ENCODE measurements at places on chromosomes 12 and 14.

- DNase-seq: no peak
Measured at GRCh38 chr12:2160043-2160442, 107.3 kb downstream of the CACNA1C start.

DNA sequence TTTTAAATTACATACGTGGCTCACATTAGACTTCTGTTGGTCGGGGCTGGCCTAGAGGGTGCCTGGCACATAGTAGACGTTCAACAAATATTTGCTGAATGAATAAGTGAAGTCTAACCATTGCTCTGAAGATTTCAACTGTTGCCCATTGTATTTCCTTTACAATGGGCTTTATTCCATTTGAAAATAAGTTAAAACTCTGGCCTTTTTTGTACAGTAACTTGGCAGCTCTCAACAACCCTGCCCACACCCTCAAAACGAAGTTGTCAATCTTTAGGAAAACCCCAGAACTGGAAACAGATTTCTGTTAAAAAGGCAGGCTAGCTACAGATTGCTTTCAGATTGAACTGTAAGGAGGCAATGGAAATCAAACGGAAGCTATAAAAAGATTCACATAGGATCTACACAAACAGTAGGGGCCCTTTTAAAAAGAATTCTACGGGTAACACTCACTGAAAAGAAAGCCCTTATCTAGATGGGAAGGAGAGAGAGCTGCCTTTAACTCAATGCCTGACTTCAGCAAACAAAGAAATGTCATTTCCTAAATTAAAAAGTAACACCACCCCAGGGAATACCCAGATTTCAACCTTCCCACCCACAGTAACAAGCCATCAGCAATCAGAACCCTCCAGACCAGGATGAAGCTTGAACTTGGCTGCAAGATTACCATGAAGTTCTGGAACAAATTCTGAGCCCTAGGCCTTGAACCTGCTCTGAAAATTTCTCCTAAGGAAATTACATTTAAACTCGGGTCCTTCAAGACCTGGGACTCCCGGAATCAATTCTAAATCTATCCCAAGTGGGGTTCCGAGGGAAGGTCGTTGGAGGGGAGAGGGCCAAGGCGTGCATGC lies 1.4 kb downstream of the WSB2 start:
- peak; percentile 71 for DNase-seq

- no peak for DNase-seq
Measured at GRCh38 chr14:74682169-74682952, 30.5 kb downstream of the AREL1 start.

- DNase-seq: no peak
Measured at GRCh38 chr12:19852100-19852855, 413.0 kb downstream of the AEBP2 start.

- no peak for DNase-seq
Measured at GRCh38 chr14:105148604-105149145, 19.9 kb downstream of the JAG2 start.

DNA sequence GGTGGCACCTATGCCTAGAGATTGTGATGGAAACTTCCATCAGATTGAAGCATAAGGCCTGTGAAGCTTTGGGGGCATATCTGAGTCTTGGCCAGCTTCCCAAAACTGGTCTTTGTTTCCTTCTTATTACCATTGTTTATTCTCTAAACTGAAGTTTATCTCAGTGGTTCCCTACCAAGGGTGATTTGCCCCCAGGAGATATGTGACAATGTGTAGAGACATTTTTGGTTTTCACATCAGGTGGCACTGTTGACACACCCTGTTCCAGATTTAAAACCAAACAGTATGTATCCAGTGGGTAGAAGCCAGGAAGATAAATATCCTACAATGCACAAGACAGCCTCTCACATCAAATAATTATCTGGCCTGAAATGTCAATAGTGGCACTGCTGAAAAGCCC lies 22.1 kb downstream of the RASSF9 start:
- DNase-seq: no peak

- DNase-seq: peak; percentile 39
Measured at GRCh38 chr14:93906341-93907329, 20.5 kb upstream of the FAM181A start.

- no peak for DNase-seq
Measured at GRCh38 chr12:92540782-92541423, 161.9 kb upstream of the PLEKHG7 start.

DNA sequence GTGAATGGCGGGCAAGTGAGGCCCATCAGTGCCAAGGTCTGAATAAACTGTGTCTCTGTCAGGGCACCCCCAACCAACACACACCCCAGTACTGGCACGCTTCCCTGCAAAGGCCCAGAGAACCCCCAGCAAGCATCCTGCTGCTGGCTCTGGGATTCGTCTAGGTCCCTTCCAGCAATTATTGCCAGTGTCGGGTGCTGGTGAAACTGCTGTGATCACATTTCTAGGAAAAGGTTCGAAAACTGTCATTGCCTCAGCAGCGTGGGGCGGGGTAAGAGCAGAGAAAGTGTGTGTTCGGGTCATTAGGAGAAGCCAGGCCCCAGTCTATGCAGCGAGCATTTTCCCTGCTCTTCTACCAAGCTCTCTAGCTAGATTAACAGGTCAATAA lies 2.5 kb downstream of the FAM222A start:
- DNase-seq: no peak

DNA sequence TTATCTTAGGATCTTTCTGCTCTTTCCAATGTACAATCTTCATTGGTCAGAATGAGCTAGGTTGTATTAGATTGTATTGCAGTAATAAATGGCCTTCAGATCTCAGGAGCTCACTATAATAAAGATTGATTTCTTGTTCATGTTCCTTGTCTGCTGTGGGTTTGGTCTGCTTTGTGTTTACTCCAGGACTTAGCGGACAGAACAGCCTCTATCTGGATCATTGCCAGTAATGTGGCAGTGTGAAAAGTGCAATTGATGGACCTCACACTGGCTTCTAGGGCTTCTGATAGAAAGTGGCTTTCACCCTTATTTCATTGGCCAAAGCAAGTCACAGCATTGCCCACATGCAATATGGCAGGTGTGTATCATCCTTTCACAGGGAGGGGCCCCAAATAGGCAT lies 81.2 kb downstream of the BTG1 start:
- no peak for DNase-seq

DNA sequence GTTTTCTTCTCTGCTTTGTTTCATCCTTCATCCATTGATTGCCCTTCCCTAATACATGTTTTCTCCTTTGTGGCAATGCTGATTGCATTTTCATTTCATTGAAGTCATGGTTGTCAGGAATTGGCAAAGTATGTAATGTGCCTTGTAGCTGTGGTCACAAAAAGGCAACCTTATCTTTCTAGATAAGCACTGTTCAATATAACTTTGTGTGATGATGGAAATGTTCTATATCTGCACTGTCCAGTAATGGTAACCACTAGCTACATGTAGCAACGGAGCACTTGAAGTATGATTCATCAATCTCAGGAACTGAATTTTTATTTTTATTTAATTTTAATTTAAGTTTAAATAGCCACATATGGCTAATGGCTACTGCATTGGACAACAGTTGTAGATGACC lies 79.8 kb downstream of the PCNX1 start:
- no peak for DNase-seq

- DNase-seq: no peak
Measured at GRCh38 chr12:49671031-49671765, 36.0 kb downstream of the FMNL3 start.

- no peak for DNase-seq
Measured at GRCh38 chr12:106086696-106087095, 52.1 kb downstream of the NUAK1 start.

DNA sequence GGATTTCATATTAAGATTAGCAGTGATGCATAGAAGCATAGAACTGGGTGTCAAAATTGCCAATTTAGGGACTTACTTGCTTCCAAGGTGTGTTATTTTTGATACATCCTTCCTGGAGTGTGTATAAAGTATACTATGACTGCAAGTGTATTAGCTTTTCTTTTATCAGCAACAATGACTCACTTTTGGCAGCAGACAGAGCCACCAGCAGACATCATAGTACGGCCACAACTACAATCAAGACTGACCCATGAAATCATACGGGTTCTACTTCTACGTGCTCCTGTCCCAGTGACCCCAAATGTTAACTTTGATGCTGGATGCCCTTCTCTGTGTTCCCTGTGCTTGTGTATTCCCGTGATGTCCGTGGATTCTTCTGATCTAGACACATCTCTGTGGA lies 443.9 kb downstream of the TMEM132D start:
- no peak for DNase-seq

DNA sequence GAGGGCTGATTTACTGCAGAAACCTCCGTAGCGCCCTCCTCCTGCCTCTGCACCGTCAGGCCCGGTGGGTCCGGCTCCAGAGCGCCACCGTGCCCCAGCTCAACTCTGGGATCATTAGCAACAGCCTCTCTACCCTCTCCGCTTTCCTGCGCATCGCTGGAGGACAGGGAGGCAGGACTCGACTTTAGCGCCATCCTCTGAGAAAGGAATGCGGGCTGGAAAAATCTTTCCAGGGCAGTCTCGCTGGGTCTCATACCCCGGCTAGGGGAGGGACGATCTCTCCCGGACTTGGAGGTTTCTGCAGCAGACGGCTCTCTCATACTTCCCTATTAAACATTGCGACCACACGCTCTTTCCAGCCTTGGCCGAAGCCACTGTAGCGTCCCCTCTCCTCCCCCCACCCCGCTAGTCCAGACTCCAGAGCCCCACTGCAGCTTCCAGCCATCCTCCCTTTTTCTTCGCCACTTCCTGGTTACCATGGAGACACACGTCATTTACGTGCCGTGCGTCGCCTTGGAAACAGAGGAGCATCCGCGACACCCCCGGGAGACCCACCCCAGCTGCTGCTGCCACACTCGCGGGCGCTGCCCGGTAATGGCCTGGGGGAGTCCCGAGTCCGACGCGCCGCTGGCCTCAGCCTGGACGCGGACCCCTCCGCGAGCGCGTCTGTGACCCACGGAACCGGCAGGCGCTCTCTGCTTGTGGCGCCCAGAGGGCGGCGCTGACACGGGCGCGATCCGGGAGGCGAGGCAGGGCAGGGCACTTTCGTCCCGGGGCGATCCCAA lies at the start of gene CCDC184:
Gene CCDC184 (plus strand): TSS at position 554 of the 785 bp plus-strand sequence. CDS start 479 bp downstream, outside the sequence.
- peak; percentile 86 for DNase-seq

- no peak for DNase-seq
Measured at GRCh38 chr14:96231526-96232130, 24.4 kb upstream of the BDKRB1 start.

GRCh38 chr12:32501835-32502333 lies 102.5 kb downstream of the FGD4 start:
- DNase-seq: peak; percentile 56

GRCh38 chr12:95796225-95796981 lies 5.8 kb upstream of the NTN4 start:
- DNase-seq: no peak

DNA sequence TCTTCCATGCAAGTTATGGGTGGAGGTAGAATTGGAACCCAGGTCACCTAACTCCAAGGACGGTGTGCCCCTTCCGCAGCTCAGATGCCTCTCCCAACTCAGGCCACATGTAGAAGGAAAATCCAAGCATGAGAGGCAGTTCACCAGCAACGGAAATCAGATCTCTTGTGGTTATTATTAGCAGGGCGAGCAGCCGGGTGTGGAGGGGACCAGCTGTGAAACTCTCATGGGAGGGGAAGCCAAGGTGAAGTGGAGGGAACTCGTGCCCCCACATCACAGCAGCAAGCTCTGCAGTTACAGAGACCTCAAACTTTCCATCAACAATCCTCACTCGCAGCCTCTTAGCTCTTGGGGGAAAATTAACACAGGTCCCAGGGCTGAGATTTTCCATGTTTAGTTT lies 79.7 kb downstream of the KSR2 start:
- no peak for DNase-seq

GRCh38 chr12:71124835-71125460 lies 32.9 kb downstream of the TSPAN8 start:
- DNase-seq: no peak

DNA sequence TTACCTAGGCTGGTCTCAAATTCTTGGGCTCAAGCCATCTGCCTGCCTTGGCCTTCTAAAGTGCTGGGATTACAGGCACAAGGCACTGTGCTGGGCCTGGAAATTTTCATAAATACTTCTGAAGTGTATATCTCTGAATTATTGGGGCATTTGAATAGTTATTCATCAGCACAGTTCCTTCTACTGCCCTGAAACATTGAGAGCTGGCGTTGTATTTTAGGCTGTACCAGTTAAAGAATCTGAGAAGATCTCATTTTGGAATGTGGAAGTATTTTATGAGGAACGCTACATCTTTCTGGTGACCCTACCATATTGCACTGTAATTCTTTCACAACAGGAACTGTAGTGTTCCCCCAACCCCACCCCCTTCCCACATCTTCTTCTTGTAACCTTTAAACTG lies 349.0 kb upstream of the RGS6 start:
- peak; percentile 67 for DNase-seq

- DNase-seq: peak; percentile 16
Measured at GRCh38 chr14:77889971-77890442, 90.1 kb downstream of the ADCK1 start.

- DNase-seq: no peak
Measured at GRCh38 chr12:117036046-117036445, 63.2 kb downstream of the TESC start.
